ENCODE measurements at places on chromosomes 6 and 20.

DNA sequence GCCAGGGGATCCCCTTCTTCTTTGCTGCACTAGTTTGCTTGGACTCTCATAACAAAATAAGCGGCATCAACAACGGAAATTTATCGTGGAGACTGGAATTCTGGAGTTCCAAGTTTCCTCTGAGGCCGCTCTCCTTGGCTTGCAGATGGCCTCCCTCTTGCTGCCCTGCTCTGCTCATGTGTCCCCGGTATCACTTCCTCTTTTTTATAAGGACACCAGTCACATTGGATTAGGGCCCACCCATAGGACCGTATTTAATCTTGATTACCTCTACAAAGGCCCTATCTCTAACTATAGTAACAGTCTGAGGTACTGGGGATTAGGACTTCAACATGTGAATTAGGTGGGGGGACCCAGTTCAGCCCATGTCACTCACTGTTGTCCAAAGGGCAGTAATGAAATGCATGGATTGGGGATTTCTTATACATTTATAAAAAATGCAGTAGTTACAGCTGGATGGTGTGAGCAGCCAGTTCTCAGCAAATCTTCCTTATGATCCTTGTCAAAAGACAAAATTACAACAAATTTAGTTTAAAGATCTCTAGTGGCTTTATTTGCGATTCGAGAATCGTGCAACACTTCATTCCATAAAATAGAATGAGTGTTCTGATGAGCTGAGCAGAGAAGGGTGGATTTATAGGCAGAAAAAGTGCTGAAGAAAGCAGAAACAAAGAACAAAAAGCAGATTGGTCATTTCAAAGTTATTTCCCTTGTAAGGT is 59.3 kb upstream of the AKAP12 start:
- no peak for DNase-seq

- DNase-seq: no peak
These were observed 35.6 kb upstream of the PRELID3B start for GRCh38 chr20:59078231-59078630.

GRCh38 chr20:59403261-59403961 is 103.0 kb downstream of the EDN3 start:
- peak; percentile 15 for DNase-seq

DNA sequence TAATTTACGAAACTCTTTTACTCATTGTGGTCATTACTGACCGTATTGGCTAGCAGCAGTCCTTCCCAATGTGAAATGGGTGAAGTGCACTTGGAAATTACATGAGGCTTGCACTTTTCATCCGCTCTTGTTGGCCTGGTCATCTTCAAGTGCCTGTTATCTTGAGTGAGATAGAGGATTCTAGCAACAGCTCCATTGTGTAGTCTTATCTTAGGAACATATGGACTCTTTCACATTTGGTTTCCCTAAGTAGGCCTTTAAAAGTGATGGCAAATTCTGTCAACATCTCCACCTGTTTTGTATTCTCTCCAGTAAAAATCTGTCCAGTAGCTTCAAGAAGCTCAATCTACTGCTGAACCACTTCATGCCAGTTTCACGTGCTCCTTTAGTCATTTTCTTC is 114.8 kb upstream of the MARCKS start:
- DNase-seq: no peak

- no peak for DNase-seq
These were observed 108.2 kb downstream of the UST start for GRCh38 chr6:148854992-148855391.

DNA sequence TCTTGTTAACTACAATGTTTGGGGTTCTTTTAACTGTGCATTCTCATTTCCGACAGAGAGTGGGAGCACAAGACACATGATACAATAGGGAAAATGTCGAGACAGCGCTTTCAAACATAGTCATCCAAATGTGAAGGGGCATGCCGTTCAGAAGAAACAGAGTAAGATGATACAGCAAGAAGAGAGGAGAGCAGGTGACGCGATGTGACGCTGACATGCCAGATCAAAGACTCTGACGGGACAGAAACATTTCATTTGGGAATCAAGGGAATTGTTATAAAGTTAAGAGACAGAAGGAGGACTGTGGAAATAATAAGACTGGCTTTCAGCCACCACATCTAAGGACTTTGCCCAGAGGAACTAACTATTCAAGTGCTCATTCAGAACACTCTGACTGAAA is 117.4 kb downstream of the FAXC start:
- DNase-seq: no peak

GRCh38 chr20:22829356-22829755 is 205.8 kb upstream of the SSTR4 start:
- DNase-seq: no peak

DNA sequence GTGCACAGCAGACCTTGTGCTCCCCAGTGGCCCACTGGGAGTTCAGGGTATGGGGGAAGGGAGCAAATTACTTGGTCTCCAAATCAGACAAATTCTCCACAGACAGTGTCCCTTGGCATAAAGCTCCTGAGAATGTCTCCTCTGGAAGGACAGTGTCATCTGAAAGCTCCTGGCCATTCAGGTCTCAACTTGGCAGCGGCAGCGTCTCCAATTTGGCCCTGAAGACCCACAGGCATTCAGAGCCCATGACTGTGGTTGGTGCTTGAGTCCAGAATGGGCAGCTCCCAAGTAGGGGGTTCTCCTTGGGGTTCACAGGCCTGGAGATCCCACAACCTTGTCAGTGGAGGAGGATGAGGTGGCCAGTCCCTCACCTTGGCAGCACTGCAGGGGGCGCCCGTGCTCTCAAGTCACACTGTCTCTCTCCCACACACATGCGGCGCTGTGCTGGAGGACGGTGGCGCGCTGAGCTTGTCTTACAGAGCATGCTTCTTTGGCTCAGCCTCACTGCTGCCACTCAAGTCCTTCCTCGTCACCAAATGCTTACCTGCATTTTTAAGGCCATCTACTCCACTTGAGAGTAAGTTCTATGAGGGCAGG is 20.7 kb downstream of the DYNLRB1 start:
- DNase-seq: no peak

GRCh38 chr6:101422251-101422650 is 28.7 kb downstream of the GRIK2 start:
- DNase-seq: no peak

GRCh38 chr20:61957961-61958715 is 107.5 kb downstream of the TAF4 start:
- no peak for DNase-seq

DNA sequence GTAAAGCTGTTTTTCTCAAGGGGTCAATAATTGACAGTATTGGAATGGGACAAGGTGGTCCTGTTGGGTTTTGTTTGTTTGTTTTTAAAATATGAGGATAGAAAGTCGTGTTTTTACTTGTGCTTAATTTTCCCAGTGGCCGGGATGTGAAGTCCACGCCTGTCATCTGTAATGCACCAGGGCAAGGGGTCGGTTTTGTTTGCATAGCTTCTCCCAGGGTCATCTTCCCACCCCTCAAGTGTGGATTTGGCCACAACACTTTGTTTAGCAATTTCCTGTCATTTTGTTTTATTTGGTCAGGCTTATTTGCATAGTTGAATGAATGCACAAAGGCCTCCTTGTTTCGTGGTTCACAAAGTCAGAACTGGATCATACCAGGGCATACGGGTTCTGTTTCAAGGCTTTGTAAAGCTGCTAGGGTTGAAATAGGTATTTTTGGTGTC is 29.8 kb downstream of the SYNJ2 start:
- no peak for DNase-seq

- no peak for DNase-seq
These were observed 27.8 kb downstream of the RNF8 start for GRCh38 chr6:37381579-37381978.

DNA sequence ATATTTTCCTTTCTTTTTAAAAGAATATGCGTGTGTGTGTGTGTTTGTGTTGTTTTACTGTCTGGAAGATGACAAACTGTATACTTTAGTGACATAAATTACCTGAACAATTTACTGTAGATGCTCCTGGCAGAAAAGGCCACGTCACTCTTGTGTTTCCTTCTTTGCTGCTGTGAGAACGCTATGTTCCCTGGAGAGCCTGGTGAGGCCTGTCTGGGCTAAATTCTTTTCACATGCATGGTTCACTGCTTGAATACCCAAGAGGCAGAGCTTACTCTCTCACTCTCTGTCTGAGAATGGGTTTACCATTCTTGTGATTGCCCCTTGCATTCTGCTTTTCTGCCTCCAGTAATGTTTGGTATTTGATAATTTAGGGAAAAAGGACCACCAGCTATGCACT is 64.3 kb downstream of the EDN1 start:
- DNase-seq: no peak

DNA sequence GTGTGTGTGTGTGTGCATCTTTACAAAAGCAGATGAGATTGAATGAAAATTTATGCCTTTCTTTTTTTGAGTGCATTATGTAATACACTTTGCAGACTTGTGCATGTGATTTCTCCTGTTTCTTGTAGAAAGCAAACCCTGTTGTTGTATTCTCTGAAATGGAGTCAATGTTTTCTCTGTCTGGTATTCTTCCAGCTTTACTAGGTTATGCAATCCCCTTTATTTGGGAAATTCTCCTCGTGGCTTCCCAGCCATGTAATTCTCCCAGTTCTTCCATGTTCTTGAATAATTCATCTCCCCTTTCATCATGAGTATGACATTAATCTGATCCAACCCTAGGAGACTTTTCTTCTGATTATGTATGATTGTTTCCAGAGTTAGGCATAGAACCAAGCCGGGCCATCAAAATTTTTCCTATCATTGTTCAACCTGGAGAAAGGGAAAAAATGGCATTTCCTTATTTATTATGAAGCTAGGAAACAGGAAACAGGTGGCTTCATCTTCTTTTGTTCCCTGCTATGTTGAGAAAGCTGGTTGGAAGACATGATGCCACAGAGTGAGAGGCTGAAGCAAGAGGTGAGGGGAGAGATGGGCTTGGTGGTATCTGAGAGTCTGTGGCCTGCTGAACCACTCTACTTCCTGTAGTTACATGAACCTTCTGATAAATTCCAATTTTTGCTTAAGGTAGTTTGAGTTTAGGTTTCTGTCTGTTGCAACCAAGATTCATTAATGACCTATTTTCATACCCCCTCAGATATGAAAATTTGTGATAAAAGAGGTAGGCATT is 68.8 kb downstream of the PRL start:
- no peak for DNase-seq

- no peak for DNase-seq
These were observed 534.1 kb upstream of the JAG1 start for GRCh38 chr20:11207749-11208502.

DNA sequence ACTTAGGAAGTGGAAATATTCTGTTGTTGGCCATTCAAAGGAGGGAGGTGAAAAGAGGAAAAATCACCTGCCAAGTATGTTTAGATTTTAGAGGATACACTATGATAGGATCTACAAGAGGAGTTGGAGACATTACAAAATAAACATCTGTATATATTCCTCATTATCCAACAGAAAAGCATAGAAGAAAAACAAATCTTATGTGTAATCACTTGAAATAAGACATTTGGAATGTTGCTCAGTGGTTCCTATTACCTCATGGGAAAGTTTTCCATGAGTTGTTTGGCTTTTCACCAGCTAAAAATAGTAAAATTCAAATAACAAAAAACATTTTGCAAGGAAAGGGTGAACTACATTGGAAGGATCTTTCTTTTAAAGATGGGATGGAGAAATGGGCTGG is 76.7 kb upstream of the CARMIL1 start:
- DNase-seq: no peak

DNA sequence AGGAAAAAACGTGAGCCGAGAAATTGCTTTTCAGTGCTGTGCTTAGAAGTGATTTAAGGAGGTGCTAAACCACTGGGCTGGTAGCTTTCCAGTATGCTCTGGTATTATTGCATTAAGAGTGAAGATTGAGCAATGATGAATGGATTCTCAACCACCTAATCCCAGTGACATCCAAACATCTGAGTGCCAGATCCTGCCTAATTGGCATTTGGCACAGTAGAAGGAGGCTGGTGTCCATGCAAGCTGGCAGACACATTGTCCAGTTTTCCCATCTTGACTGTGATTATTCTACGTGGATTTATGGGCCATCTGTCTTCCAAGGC is 398.0 kb upstream of the PLCB4 start:
- no peak for DNase-seq

DNA sequence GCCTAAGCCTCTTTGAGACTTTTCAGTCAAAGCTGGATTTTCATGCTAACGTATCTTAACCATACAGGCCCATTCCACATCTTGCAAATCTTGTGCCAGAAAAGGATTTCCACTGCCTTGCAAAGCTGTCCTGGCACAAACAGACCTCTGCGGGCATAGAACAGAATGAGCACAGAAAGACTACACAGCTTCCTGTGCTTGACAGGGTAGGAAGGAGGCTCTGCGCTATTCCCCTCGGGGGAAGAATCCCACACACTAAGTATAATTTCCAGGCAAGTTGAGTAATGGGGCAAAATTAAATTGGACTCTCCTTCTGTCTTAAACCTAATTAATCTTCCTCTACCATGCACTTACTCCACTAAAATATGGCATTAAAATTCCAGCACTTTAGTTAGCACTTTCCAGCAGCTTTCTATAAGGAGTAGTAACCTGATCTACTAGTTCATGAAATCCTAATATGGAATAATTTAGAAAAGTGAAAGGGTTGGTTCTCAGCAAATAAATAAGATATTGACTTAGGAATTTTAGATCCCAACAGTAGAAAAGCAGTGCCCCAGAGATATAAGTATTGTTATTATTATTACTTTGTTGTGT is 532.1 kb upstream of the JAG1 start:
- DNase-seq: no peak

- no peak for DNase-seq
These were observed 25.4 kb upstream of the TCP11 start for GRCh38 chr6:35166520-35166919.

GRCh38 chr20:55760586-55760985 is 244.7 kb downstream of the CBLN4 start:
- no peak for DNase-seq

GRCh38 chr6:36753671-36754405 is 56.2 kb downstream of the RAB44 start:
- DNase-seq: no peak

- no peak for DNase-seq
These were observed 161.9 kb downstream of the DST start for GRCh38 chr6:56480654-56481337.

GRCh38 chr6:48983377-48983776 is 479.7 kb downstream of the MMUT start:
- DNase-seq: no peak

DNA sequence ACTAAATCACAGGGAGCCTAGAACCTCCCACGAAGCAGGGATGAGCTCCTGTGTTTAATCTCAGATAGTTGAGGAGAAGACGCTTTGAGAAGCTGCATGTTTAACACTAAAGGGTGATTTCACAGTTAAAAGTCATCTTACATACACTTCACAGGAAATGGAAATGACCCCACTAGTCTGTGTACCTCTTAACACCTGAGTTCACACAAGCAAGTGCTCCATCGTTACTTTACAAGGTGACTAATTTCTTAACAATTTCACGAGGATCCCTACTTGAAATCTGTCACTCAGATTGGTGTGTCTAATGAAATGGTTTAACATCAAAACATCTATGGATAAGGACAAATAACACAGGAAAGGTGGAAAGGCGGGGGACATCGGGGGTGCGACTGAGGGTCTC is 93.8 kb upstream of the RPS6KA2 start:
- DNase-seq: no peak

DNA sequence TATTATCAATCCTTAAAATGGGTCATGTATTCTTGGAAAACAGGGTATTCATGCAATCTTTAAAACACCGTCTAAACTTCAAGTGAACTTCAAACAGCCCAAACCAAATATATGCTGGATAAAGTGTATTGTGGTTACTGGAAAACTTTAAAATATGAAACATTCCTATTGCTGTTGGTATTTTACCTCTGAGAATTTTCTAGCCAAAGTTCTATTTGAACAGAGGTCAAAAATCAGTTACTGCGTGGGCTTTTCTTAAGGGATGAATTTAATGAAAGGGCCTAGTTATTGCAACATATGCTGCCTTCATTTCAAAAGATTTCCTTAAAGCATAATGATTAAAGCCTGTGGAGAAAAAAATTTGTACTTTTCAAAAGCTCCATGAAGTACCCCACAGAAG is 436.0 kb downstream of the PLCB1 start:
- no peak for DNase-seq
